Posterior vena cava (tissue), 2 donors: ENCODE measurements at places on chromosomes 5 and 9.
A peak's percentile ranks its signal among the peaks of the same experiment; 100 is the strongest.

DNA sequence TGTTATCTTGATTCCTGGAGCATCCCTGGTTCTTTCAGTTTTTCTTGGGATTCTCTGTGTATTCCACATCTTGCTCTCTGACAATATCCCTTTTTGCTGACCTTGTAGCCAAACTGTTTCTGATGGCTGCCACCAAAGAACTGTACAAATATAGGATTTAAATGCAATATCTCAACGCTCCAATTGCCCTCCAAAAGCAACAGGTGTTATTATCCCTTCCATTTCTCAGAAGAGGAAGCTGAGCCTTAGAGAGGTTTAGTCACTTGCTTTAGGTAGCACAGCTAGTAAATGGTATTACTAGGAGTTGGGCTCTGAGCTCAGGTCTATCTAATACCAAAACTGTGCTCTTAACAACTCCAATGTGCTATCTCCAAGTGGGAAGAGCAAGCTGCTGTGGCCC is 24.2 kb upstream of the HAND1 start:
- no peak for DNase-seq

DNA sequence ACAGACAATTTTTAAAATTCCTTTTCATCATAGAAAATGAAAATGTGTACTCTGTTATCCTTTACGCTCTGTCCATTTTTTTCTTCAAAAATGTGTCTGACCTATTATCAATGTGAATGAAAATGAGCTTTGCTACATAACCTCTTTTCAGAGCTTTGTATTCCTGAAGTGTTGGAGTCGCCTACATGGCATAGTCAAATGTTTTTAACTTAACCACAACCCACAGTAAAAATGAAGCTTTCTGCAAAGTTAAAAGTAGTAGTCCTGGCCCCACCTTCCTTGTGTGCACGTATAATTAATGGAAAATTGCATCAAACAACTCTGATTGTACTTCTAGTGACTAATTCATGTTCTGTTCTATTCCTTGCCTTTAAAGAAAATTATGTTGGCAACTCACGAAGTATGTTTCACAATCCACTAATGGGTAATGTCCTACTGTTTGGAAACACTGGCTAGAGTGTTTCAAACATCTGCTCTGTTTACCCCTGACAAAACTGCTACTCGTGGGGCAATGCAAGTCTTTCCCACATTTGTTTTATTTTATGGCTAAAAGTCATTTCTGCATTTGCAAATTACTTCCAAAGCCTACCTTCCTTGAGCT is 18.6 kb upstream of the PSAT1 start:
- no peak for DNase-seq

GRCh38 chr9:100346836-100347235 is 5.9 kb downstream of the TEX10 start:
- DNase-seq, result no peak

DNA sequence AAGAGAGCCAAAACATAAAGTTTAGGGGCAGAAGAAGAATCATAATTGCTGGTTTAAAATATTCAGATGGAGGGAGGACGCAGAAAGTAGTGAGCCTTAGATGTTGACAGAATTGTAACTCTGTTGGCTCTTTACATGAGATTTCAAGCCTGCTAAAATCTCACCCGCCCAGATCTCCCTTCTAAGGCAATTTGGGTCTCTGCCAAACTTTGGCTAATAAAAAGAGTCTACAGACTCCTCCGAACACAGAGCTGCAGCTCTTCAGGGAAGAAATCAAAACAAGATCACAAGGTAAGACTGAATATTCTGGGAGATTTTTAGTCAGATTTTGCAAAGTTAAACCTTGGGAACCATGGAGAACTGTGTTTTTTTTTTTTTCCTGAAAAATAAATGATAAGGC is at the start of gene IL33:
Gene IL33, plus strand, starts transcription at position 246 of the 400 bp plus-strand sequence. CDS start 25,888 bp downstream, outside the sequence.
- DNase-seq, result no peak

- DNase-seq, result no peak
Observed at GRCh38 chr9:84703793-84704192, 34.3 kb downstream of the NTRK2 start.

GRCh38 chr9:131831380-131832165 is 91.7 kb upstream of the RAPGEF1 start:
- peak; percentile 66 for DNase-seq

GRCh38 chr9:88641456-88642240 is 106.7 kb downstream of the NXNL2 start:
- DNase-seq, result no peak

GRCh38 chr5:143068712-143069111 is 298.5 kb downstream of the ARHGAP26 start:
- no peak for DNase-seq

DNA sequence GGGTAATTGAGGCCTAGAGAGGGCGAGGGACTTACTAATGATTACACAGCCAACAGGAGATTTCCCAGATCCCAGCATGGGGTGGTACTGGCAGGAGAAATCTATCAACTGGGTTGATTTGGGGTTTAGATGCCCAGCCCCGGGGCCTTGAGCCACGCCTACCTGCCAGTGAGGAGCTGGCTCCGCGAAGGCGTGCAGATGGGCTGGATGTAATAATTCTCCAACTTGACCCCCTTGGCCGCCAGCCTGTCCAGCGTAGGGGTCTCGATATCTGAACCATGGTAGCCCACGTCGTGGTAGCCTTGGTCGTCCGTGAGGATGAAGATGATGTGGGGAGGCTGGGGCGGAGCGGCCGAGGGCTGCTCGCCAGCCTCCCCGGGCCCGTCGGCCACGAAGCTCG is 804 bp downstream of the ARSI start:
- no peak for DNase-seq

DNA sequence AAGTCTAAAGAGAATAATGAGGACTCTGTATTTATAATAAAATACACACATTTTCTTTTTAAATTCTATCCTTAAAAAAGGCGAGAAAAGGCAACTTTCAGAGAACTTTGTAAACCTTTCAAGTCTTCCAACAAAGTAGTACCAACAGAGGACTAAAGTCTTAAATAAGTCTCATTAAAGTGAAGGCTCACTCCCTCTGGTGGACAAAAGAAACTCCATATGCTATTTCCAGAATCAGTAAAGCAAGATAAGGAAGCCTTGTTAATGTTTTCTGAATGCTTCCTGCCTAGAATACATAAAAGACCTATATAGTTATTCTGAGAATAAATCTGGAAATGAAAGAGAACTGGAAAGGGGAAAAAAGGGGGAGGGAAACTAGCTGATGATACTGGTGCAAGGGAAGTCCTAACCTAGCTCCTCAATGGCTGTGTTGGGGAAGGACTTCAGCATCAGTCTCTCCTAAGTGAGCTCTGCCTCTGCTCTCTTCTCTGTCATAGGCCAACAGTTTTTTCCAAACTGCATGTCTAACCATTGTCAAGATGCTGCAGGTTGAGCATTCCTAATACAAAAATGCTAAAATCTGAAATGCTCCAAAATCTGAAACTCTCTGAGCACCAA is 7.2 kb downstream of the HMGCS1 start:
- DNase-seq, result no peak

- DNase-seq, result no peak
Observed at GRCh38 chr5:57850109-57850508, 367.5 kb upstream of the ACTBL2 start.

GRCh38 chr5:142110046-142110531 is 1.5 kb downstream of the NDFIP1 start:
- no peak for DNase-seq

DNA sequence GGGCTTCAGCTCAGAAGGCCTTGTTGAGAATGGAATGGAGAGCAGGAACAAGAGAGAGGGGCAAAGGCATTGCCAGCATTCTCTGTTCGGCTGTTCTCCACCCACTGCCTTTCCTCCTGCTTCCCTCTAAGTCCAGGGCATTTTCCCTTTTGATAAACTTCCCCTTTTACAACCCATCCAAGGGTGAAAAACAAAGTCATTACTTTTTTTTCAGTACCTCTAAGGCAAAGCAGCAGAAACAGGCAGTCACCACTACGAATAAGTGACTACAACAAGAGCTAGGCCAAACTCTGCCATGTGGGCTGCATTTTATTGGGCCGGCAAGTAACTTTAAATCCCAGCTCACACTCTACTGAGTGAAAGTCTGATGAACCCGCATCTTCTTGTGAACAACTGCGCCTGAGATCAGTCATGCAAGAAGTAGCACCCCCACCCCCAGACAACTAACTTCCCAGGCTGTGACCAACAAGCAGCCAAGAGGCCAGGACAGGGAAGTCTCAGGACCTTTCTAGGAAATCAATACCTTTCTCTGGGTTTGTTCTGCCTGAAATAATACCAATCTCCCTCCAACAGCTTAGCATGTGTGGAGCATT is 13.1 kb downstream of the IL7R start:
- DNase-seq, result no peak

GRCh38 chr5:112737463-112738190 is at the start of gene APC:
TSS of gene APC (plus strand) at chr5:112737885. CDS start at chr5:112754891, 17,006 bp downstream.
- peak; percentile 98 for DNase-seq

GRCh38 chr9:120261419-120261818 is 318.5 kb downstream of the CDK5RAP2 start:
- DNase-seq, result no peak

DNA sequence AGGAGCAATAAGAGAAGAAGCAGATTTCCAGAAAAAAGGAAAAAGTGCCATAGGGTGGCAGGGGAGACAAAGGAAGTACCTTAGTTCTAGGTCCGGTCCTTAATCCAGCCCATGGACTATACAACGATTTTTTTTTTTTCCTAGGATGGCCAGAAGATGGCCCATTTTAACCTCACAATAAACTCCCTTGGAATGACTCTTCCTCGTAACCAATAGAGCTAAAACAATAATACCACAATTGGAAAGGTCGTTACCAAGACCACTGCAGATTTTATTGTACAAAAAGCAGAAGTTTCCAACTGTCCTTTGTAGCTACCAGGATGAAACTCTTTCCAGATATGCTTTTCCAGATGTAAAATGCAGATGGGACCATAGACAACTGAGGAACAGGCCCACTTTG is 34.4 kb upstream of the SSBP2 start:
- DNase-seq, result no peak
